Daoy (cell line): ENCODE measurements at places on chromosomes 6 and 20. TPM values are rescaled to one million over a fixed set of nuclear protein-coding genes. Genes with fewer than 3 reads are reported as not detected.

Gene SH3BGRL2
- 13.2 and 15.8 TPM in 2 replicates for total RNA-seq

Gene GCM1
- 0.23 TPM in 1 of 2 replicates, not detected in the other for total RNA-seq

Gene GABRR1
- not detected in 2 replicates for total RNA-seq

Gene OR2H2
- not detected in 2 replicates for total RNA-seq

Gene FAM83D
- 73.0 and 84.1 TPM in 2 replicates for total RNA-seq

GRCh38 chr20:44467289-44467883, 8.3 kb upstream of the TTPAL start:
- no peak for DNase-seq

GRCh38 chr6:4347877-4348276, 212.5 kb upstream of the ECI2 start:
- no peak for DNase-seq

DNA sequence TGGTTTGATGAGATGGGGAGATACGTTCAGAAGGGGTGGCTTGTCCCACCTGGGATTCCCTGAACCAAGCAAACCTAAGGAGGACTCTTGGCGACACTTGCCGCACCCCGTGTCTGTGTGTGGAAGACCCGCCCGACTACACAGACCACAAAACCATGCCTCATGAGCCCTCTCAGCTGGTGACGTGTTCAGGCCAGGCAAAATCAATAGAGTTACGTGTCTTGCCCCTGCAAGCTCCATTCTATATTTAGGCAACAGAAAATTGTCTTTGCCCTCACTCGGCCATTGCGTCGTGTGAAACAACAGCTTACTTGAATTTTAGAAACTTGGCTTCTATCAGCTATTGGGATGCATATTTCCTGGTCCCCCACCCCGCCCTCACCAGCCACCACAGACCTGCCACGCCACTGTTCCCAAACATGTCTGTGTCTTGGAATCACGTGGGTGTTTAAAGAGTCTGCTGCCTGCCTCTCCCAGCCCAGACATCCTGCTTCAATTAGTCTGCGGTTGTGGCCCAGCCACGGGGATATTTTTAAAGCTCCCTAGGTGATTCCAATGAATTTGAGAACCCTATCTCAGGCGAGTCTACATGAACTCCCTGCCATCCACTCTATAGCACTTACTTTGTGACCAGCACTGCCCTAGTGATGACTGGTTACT, 279.2 kb upstream of the EXOC2 start:
- DNase-seq = peak; percentile 81

GRCh38 chr20:33202451-33202850, 14.7 kb upstream of the BPIFA3 start:
- no peak for DNase-seq

DNA sequence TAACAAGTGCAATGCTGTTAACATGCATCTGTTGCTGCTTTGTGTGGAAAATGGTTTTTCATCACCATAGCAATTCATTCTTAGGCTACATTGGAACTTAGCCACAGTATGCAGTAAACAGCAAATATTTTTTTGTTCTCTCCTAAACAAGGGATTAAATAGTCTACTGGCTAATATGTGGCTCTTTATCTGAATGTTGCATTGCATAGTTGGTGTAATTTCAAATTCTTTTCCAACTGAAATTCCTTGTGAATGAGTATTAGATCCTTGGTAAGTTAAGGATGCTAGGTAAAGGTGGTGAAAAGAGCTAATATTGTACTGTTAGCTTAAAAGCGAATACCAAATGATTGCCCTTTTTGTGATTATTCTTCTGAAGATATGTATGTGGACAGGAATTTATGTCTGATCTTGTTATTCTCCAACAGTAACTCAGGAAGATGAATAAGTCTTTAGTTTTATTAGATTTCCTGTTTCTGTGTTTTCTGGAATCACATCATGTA, 958 bp downstream of the MLIP start:
- no peak for DNase-seq

- no peak for DNase-seq
Measured at GRCh38 chr6:131383421-131384411, 189.3 kb upstream of the ARG1 start.

DNA sequence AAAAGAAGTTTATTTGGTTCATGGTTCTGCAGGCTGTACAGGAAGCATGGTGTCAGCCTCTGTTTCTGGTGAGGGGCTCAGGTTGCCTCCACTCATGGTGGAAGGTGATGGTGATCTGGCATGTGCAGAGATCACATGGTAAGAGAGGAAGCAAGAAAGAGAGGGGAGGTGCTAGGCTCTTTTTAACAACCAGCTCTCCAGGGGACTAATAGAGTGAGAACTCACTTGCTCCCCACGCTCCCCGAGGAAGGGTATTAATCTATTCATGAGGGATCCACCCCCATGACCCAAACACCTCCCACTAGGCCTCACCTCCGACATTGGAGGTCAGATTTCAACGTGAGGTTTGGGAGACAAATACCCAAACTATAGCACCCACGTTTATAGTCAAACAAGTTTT, 4.0 kb upstream of the GJB7 start:
- DNase-seq = no peak

DNA sequence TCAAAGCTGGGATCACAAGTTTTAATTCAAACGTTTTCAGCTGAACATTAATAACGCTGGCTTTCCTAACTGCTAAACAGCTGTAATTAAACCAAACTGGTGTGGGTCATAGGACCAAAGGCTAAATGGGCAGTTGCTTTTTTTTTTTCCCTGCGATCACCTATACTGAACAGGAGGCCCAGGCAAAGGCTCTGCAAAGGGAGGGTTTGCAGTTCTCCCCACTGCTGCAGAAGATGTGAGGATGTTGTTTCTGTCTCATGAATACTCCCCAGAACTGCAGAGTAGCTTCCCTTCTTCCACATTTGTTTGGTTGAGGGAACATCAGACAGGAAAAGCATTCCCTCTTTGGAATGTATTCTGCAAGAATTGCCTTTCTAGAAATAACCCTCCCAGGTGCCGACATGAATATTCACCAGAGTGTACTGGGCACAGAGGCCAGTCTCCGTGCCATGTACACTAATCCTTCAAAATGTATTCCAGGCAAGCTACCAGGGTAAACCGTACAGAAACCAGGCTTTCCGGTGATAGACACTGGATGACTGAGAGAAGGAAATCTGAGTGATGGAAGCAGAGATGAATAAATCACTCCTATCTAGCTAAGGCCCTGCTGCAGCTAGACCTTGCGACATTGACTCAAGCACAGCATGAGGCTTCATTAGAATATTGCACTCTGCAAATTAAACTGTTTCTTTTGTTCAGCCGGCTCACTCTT, 370.1 kb downstream of the BTBD9 start:
- DNase-seq = no peak

DNA sequence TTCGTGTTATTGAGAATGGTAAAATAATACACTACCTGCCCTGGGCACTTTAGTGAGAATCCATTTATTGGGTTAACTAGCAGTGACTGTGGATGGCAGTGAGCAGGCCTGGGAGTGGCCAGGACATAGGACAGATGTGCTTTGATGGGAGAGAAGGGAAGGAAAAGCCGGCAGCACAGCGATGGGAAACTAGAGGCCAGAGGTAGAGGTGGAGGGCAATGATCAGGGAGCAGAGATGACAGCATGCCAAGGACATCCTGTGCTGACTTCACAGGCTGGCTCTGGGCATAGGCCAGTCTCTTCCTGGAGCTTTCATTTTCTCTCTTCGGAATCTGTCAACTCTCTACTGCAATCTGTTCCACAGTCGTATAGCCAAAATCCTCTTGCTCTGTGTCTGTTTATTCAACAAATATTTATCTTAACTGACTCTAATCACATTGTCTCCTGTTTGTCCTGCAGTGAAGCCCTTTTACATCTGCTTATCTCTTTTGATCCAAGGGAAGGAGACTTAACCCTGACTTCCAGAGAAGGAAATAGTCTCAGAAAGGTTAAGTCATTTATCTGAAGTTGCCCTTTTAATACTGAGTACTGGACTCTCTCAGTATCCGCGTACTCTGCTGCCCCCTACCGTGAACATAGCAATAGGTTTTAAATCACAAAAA, 18.4 kb upstream of the MMP24 start:
- DNase-seq = peak; percentile 68

GRCh38 chr6:131130554-131130940, 4.7 kb upstream of the AKAP7 start:
- no peak for DNase-seq

DNA sequence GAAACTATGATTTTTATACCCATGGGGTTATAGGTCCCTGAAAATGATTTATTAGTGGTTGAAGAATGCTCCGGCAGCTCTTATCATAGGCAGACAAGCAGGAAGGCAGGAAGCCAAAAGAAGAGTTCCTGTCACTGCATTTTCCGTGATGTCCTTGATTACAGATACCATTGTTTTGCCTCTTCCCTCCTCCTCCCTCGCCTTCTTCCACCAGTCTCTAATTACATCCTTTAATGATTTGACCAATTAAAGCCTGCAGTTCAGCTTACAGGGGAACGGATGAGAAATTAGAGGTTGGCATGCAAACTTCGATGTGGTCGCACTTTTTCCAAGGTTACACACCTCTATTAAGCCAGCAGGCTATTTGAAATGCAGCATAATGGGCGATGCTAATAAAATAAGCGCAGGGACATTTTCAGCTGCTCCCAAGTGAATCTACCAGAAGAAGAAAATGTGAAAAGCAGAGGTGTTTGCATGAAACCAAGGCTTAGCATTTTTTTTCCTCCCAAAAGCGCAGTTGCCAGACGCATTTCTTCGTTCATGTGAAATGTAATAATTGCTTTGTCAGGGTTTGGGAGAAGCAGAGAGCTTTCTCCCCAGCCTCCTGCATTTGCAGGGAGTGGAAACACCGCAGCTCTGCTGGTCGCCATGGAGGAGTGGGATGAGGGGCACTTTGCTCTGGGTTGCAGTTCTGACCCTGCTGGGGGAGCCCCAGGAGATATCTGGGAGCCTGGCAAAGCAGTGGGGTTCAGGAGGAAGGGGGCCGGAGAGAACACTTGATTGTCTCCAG, 6.0 kb downstream of the NOX3 start:
- no peak for DNase-seq

- no peak for DNase-seq
Measured at GRCh38 chr20:58897488-58897887, 45.0 kb downstream of the GNAS start.

DNA sequence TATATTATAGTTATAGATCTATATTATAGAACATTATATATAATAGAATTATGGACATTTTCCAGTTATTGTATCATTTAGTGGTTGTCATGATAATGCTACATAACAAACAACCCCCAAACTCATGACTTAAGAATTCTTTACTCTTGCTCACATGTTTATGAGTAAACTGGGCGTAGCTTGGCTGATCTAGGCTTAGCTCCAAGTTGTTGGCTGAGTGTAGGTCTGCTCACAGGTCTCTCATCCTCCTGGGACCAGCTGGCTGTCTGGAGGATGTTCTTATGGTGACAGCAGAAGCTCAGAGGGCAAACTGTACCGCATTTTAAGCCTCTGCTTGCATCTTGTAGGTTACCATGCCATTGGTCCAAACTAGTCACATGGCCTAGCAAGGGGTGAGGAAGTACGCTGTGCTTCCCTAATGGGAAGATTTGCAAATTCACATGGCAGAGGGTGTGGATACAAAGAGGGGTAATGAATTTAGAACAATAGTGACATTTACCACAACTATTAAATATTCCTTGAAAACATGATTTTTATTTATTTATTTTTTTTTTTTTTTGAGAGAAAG, 34.2 kb downstream of the ARHGAP40 start:
- peak; percentile 23 for DNase-seq

DNA sequence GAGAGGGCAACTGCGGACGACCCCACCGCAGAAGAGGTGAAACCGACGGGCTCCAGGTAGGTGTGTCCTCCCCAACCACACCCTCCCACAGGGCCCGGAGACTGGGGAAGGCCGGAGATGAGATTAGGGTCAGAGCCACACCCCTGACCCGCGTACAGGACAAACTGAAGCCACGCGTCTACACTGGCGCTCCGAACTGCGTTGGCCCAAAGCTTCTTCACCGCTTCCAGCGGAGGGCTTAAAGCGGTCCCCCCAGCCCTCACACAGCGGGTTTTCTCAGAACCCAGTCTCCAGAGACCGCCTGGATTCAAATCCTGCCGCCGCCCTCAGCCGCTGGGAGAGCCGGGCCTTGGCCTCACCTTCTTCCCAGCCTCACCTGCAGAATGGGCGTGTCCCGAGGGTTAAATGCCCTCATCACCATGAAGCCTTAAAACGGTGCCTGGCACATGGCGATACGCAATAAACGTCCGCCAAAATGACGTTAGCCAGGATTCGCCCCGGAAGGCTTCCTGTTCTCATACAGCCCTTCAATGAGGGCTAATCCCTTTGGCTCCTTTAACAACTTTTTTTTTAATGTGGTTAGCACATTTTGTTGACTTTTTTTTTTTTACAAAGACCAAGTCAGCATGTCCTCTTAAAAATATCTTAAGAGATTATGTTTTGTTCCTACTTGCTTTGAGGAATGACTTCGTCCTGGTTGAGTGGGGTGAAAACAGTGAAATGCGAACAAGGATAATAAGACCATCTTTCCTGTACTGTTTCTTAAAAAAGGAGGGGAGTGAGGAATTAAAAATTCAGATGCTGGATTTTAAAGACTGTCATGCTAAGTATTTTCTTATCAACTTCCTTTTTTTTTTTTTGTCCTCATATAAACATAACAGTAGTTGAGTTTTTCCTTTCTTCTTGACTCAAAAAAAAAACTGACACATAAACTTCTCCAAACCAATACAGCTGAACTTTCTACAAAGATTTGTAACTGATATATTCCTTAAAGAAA, 15.1 kb upstream of the ZNF217 start:
- no peak for DNase-seq

- DNase-seq = peak; percentile 95
Measured at GRCh38 chr20:37990571-37991151, 42.6 kb downstream of the TTI1 start.
